ENCODE measurements at places on chromosomes 6 and 20.
A peak's percentile ranks its signal among the peaks of the same experiment; 100 is the strongest.

GRCh38 chr6:10685092-10685915, 9.1 kb downstream of the C6orf52 start:
- DNase-seq = no peak

GRCh38 chr6:9659848-9660247, 755.0 kb downstream of the TFAP2A start:
- no peak for DNase-seq

DNA sequence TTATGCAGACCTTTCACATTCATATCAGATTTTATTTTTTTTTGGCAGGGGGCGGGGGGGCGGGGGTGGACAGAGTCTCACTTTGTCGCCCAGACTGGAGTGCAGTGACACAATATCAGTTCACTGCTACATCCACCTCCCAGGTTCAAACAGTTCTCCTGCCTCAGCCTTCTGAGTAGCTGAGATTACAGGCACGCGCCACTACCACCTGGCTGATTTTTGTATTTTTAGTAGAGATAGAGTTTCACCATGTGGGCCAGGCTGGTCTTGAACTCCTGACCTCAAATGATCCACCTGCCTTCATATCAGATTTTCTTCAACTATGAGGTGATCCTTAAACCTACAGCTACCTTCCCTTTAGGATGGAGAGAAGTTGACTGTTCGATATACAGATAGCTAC, 8.0 kb upstream of the SUMO4 start:
- no peak for DNase-seq

- DNase-seq = no peak
These were observed 82.7 kb upstream of the CNR1 start for GRCh38 chr6:88248709-88249321.

GRCh38 chr6:106648651-106649308, 19.4 kb downstream of the QRSL1 start:
- peak; percentile 96 for DNase-seq

DNA sequence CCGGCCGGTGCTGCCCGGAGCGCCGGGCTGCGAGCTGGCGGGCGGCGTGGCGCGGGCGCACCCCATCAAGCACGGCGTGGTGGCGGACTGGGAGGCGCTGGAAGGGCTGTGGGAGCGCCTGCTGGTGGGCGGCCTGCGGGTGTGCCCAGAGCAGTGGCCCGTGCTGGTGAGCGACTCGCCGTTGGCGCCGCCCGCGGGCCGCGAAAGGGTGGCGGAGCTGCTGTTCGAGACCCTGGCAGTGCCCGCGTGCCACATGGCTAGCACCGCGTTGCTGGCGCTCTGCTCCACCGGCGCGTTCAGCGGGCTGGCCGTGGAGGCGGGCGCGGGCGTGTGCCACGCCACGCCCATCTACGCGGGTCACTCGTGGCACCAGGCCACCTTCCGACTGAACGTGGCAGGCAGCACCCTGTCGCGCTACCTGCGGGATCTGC, 517 bp downstream of the ACTL10 start:
- peak; percentile 75 for DNase-seq

DNA sequence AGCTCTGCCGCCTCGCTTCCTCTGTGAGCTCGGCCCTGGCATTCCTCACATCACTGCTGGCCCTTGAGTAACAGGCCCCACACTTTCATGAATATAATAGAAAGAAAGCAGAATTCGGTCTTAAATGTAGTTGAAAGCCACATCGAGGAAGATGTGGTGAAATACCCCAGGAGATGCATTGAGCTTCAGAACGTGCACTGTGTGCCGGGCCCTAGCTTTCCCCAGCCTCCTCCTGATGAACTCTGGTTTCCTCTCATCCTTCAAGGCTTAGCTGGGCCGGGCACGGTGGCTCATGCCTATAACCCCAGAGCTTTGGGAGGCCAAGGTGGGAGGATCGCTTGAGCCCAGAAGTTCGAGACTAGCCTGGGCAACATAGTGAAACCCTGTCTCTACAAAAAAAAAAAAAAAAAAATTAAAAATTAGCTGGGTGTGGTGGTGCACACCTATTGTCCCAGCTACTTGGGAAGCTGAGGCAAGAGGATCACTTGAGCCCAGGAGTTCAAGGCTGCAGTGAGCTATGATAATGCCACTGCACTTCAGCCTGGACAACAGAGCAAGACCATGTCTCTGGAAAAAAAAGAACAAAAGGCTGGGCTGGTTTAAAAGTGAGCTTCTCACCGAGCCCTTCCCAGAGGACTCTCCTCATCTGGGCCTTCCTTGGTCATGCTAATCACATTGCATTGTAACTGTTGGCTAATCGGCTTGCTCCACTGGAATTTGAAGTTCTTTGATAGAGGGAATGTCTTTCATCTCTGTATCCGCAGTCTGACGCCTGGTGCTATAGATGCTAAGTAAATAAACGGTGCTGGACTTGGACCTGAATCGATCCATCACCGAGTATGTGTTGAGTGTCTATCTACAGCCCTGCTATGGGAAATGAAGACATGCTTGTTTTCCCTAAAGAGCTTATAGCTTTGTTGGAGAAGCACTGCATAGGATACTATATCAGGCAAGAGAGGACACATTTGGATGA, 43.8 kb upstream of the FOXQ1 start:
- no peak for DNase-seq

DNA sequence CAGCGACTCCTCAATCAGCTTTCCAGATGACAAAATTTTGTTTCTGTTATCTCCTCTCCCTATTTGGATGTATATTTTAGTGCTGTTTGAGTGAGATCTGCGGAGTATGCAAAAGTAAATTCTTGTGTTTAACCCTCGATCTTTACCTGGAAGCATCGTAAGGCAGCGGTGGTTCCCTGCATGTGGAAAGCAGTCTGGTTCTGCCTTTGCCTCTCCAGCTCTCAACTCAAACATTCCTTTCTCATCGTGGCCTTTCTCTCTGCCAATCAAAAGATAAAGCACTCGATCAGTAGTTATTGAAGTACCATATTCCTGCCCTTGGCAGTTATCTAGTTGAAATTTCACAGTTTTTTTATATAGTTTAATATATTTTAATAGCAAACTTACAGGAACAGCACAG, 44.0 kb upstream of the BTN3A2 start:
- DNase-seq = no peak

DNA sequence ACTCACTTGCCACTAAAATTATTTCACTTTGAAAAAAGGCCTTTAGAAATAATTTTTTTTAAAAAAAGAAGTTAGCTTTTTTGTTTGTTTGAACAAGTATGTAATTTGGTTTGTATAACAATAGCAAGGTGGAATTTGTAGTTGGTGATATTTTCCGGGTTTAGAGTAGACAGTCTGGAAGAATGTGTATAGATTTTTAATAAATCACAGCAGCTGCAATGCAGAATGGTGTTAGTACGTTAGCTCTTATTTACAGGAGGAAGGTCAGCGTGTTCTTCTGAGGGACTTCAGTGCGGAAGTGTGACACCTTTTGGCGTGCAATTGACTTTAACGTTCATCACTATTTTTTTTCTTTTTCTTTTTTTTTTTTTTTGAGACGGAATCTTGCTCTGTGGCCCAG, 115.4 kb downstream of the PLEKHG1 start:
- no peak for DNase-seq

GRCh38 chr6:20711518-20711917, 177.3 kb downstream of the CDKAL1 start:
- DNase-seq = no peak

- no peak for DNase-seq
These were observed 15.7 kb upstream of the EZR start for GRCh38 chr6:158834675-158835385.

GRCh38 chr20:44581515-44581914, 864 bp upstream of the PKIG start:
- DNase-seq = peak; percentile 60

- no peak for DNase-seq
These were observed 573.8 kb upstream of the AGPAT4 start for GRCh38 chr6:161847628-161848027.

DNA sequence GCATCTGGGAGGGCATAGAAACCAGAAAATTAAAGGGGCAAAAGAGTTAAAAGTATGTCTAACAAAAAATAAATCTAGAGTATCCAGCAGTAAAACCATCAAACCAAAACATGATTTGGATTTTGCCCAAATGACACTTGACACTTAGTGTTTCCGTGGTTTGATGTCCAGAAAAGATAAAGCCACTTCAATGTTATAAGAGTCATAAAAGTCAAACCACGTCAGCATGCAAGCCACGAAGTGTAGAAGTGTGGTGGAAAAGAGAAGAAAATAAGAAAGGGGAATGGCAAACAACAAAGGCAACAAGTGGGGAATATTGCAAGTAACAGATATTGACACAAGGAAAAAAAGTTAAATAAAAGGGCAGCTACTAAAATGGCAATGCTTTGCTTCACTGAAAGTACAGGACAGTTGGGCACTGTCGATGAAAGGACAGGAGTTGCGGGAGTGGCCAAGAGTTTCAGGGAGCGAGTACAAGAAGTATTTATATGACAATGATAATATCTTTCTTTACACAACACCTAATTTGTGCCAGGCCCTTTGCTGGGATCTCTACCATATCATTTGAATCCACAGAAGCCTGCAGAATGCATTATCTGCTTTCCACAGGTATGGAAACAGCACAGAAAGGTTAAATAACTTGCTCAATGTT, 6.3 kb upstream of the HDDC2 start:
- no peak for DNase-seq

GRCh38 chr20:64041040-64041780, 5.2 kb downstream of the C20orf204 start:
- DNase-seq = no peak

- DNase-seq = no peak
These were observed 150.0 kb downstream of the GJA10 start for GRCh38 chr6:90044182-90044832.

DNA sequence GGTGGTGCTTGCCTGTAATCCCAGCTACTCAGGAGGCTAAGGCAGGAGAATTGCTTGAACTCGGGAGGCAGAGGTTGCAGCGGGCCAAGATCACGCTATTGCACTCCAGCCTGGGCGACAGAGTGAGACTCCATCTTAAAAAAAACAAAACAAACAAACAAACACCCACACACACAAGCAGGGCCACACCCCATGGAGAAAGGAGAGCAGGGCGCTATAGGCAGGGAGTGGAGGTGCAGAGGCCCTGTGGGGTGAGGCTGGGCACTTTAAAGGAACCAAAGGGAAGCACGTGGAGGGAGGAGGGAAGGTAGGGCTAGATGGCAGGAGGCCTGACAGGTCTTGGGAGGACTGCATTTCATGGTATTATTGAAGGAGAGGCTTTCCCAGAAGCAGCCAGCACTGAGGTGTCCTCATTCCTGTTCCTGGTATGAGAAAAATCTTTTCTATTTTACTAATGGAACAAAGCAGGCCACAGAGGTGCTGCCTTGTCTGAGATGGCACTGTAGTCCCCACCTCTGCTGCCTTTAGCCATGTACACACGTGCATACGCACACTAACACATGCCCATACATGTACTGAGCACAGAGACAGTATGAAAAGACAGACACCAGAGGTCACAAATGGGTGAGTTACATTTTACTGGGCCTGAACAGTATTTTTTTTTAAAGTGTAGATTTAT, 44.0 kb downstream of the BCAS4 start:
- no peak for DNase-seq

GRCh38 chr6:139257291-139257690, 34.5 kb downstream of the TXLNB start:
- no peak for DNase-seq

DNA sequence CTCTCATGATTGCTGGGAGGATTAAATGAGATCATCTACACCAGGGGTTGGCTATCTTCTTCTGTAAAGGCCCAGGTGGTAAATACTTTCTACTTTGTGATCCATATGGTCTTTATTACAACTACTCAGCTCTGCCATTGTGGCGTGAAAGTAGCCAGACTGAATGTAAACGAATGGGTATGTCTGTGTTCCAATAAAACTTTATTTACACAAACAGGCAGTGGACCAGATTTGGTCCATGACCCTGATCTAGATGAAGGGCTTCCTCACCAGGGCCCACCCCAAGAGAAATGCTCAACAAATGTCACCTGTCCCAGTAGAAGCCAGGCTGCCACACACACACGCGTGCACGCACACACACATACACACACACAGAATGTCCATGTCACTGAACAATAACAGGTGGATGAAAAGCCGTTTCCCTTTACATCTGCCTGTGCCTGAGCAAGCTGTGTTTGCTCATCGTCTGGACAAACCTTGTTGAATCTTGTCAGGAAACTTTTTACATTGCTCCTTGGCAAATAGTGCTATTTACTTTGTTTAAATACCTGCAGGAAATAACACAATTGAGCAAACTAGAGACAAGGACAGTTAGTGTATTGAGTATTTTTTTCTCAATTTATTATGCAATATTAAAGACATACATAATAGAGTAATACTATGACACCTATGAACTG, 114.3 kb downstream of the EYA2 start:
- DNase-seq = no peak

- DNase-seq = no peak
These were observed 59.2 kb downstream of the PPP1R16B start for GRCh38 chr20:38864662-38865061.

DNA sequence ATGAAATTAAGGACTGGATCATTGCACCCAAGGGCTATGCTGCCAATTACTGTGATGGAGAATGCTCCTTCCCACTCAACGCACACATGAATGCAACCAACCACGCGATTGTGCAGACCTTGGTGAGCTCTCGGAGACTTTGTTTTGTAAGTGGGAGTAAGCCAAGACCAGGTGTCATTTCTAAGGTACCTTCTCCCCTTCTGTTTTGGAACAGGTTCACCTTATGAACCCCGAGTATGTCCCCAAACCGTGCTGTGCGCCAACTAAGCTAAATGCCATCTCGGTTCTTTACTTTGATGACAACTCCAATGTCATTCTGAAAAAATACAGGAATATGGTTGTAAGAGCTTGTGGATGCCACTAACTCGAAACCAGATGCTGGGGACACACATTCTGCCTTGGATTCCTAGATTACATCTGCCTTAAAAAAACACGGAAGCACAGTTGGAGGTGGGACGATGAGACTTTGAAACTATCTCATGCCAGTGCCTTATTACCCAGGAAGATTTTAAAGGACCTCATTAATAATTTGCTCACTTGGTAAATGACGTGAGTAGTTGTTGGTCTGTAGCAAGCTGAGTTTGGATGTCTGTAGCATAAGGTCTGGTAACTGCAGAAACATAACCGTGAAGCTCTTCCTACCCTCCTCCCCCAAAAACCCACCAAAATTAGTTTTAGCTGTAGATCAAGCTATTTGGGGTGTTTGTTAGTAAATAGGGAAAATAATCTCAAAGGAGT, 30.4 kb downstream of the TXNDC5 start:
- no peak for DNase-seq

DNA sequence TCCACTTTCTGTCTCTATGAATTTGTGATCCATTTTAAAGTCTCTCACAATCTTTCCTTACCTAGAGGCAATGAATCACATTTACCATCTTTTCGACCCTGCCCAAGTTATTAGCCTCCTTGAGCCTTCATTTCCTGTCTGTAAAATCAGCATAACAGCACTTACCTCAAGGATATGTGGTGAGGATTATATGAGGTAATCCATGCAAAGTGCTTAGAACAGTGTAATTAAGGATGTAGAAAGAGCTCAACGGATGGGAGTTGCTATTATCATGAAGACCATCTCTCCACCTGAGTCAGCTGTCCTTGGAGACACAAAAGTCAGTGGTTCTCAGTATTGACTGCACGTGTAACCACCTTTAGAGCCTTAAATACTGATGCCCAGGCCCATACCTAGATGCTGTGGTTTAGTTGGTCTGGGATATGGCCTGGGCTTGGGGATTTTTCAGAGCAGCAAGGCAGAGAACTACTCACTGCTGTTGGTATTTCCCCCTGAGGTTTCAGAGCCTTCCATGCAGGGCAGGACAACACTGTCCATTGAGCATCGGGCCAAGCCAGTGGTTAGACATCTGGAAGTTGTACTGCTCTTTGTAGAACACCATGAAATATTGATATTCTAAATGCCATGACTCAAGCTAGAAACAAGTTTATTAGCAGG, 55.8 kb downstream of the LYRM2 start:
- DNase-seq = no peak

GRCh38 chr20:50182346-50182745, 8.3 kb upstream of the CEBPB start:
- DNase-seq = no peak
